ENCODE measurements at places on chromosomes 1 and 21.

- no peak for DNase-seq
Measured at GRCh38 chr1:22830757-22831340, 120.2 kb downstream of the EPHB2 start.

DNA sequence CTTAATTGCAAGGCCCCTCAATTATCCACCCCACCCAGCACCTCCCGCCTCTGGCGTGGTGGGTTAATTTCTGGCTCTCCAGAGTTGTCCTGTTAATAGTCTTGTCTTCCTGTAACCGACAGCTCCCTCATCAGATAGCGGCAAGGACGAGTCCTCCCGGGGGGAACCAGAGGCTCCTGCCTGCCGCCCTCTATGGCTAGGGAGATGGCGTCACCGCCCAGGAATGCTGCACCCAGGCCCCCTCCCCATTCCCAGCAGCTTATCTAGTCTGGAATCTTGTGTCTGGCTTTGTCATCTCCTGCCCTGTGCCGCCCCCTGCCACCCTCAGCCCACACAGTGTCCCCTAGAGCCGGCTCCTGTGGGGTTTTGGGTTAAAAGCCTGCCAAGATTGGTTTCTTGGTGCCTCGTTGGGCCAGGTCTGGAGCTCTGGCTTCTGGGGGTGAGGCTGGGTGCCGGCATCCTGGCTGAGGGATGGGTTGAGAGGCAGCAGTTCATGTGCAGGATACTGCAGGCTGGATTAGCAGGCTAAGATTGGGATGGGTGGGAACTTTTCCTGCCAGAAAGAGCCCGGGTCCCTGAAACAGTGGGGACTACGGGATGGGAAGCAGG is 48.8 kb downstream of the EDN2 start:
- DNase-seq = no peak

- no peak for DNase-seq
Measured at GRCh38 chr1:159008744-159009188, 941 bp upstream of the IFI16 start.

GRCh38 chr1:19006000-19006399 is 49.5 kb upstream of the IFFO2 start:
- DNase-seq = no peak

- no peak for DNase-seq
Measured at GRCh38 chr1:186463511-186463910, 2.6 kb upstream of the PDC start.
